ENCODE measurements at places on chromosomes 6 and 20. TPM values are rescaled to one million over a fixed set of nuclear protein-coding genes. Genes with fewer than 3 reads are reported as not detected.

BPIFB1 gene
- total RNA-seq, result not detected

CST5 gene
- total RNA-seq, result not detected

SPATA2 gene
- 1.1 TPM for total RNA-seq

POPDC3 gene
- 4.9 TPM for total RNA-seq

IFT52 gene
- 47.6 TPM for total RNA-seq

RIMS4 gene
- total RNA-seq, result 0.16 TPM

GNAS-AS1 gene
- total RNA-seq, result 0.43 TPM

DEFB124 gene
- not detected for total RNA-seq

NKX2-2 gene
- under 0.01 TPM for total RNA-seq

Data from bronchial smooth muscle cell (primary cell).